ENCODE measurements at places on chromosomes 5 and 9. TPM values are rescaled to one million over a fixed set of nuclear protein-coding genes. Genes with fewer than 3 reads are reported as not detected.

GRCh38 chr9:133848471-133849109, 110.4 kb upstream of the SARDH start:
- DNase-seq: no peak

DNA sequence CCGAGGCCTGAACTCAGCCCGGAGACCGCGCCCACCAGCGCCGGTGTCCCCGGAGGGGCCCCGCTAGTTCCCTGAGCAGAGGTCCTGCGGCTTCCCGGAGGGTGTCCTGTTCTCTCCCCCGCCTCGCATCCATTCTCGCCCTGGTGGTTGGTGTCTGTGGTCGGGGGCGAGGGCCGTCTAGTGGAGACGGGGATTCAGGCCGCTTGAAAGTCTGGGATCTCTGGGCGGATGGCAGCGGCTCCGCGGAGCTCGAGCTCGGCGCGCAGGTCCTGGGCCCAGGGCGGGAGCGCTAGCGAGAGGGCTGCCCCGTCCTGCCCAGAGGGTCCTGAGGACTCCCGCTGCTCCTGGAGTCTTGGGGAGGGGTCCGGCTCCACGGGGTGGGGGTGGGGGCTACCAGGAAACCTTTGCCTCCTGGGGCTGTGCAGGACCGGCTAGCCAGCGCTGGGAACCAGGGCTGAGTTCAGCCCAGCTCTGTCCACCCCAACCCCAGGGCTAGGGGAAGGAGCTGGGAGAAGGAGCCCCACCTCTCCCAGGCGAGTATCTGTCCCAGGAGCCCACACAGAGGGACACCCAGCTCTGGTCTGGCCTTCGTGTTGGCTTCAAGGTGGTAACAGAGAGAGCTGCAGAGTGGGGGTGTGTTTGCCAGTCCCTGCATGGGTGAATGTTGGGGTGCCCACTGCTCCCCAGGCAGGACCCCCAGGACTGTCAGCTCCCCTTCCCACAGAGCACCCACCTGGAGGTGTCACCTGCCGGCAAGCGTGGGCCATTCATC, 4.0 kb downstream of the TOR4A start:
- DNase-seq: no peak

GRCh38 chr9:34651876-34652601, at the start of gene IL11RA:
Gene IL11RA, plus strand, starts transcription at chr9:34652185. Its CDS starts 3,033 bp downstream, at chr9:34655218.
- DNase-seq: peak; percentile 88

DNA sequence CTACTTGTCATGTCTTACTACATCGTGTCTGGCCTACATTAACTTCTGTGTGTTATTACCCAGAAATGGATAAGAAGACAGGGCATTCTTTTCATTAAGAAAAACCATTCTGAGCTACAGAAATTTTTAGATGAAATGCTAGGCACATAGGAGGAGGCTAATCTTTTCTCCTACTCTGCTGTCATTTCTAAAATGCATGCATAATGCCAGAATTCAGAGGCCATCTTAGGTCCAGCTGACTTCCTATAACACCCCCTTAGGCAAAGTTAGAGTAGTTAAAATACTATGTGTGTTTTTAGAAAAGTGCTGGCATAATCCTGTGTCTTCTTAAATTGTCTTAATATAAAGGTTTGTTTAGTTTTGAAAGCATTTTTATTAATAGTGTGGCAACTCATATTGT, 352.6 kb downstream of the CSNK1G3 start:
- DNase-seq: no peak

- DNase-seq: no peak
Observed at GRCh38 chr9:86424251-86424891, 70.2 kb upstream of the TUT7 start.

- DNase-seq: no peak
Observed at GRCh38 chr9:30235564-30235963, 2148.9 kb upstream of the ACO1 start.

- DNase-seq: peak; percentile 36
Observed at GRCh38 chr5:38532165-38532669, 24.2 kb downstream of the LIFR start.

GRCh38 chr9:114694146-114694545, 12.2 kb upstream of the TEX48 start:
- no peak for DNase-seq

GRCh38 chr9:134285215-134285845, 40.9 kb upstream of the RXRA start:
- DNase-seq: no peak

The ADAMTS12 gene
- 54.8 TPM for total RNA-seq

The SLC6A18 gene
- total RNA-seq: not detected
